Cortex of kidney (tissue), 1 donor: ENCODE measurements at places on chromosomes 11 and 22.

DNA sequence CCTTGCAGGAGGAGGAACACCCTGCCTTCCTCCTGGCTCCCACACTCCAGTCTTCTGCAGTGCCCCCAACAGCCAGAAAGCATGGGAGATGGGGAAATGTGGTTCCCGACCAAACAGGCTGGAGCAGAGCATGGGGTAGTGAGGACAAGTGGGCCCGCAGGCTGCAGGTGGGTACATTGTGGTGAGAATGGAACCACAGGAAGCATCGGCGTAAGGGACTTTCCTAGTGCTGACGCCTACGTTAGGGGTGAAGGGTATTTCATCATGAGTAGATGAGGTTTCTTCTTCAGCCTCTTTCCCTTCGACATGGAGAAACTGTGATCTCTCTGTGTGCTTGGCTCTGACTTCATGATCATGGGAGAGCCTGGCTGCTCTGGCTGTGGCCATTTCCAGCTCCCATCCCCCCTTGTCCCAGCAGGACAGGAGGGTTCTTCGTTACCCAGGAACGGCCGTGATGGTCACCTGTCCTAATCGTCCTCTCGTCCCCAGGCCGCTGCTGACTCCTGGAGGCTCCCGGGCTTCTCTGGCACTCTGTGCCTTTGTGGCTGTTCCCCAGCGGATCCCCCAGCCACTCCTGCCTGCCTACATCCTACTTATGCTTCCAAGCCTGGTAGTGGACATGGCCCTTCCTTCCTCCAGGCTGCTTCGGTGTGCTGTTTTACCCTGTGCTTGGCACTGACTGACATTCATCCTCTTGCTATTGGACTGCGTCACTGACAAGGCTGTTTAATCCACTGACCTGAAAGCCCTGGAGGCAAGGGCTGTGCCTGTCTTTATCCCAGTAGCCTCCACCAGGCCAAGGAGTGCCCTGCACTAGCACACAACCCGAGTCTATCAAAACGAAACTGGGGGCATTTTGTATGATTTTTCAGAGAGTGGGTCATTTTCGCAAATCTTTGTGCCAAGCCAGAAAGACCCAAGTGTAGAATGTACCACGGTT is 65.2 kb upstream of the CECR2 start:
- DNase-seq = no peak

DNA sequence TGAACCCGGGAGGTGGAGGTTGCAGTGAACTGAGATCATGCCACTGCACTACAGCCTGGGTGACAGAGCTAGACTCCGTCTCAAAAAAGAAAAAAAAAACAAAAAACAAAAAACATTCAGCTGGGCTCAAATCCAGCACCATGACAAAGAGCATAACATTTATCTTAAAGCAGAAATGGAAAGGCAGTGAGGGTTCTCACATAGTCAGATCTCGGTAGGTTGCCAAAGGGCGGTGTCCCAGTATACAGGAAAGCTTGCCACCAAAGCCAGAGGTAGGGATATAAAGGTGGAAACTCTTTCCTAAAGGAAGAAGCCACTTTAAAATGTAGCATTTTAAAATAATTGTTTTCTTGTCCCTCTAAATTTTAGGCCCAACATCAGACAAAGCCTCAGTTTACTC is 22.4 kb upstream of the CAPRIN1 start:
- no peak for DNase-seq

GRCh38 chr11:12043221-12043620 is 34.8 kb upstream of the DKK3 start:
- DNase-seq = no peak

DNA sequence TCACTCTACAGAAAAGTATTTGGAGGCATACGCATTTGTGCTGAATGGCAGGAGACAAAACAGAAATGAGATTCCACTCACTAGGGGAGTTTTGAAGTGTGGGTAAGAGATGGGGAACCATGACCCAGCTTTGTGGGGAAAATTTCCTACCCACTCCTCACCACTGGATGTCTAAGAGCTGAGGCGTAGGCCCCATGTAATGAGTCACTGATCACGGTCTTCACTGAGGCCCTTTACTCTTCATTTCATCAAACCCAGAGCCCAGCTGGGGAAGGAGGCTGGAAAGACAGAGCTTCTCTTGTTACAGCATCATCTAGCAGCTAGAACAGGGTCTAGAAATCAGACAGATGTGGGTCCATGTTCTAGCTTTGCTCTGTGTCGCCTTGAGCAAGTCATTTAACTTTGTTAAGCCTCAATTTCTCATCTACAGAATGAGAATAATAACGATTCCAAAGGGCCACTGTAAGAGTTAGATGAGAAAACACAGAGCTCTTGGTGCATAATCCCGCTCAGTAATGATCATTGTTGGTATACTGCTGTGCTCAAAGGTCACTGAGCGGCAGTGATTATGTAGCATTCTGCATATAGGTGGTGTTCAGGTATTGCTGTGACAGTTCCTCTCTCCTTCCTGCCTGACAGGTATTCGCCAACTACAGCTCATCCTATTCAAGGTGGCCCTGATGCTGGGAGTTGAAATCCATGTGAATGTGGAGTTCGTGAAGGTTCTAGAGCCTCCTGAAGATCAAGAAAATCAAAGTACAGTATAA is 97.2 kb downstream of the MICAL2 start:
- DNase-seq = no peak

DNA sequence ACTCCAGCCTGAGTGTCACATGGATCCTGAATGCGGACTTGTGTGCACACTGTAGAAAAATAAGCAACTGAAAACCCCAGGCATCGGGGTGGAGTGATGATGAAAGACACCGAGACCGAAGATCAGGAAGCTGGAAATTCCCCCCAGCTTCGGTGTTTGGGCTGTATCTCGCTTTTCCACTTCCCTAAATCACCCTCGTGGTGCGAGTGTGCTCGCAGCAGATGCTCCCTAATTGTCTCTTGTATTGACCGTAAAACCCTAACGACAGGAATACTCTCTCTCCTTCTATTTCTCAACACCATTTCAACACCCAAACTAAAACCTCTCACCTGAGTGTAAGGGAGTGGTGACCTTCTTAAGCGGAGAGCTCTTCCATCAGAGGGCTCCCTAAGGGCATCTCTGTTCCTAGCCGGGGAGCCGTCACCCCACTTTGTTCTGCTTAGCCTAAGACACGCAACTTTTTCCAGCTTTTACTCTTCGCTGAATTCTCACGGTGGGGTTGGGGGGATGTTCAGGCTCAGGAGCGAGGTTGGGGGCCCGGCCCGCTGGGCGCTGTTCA is 635 bp upstream of the GRK3 start:
- DNase-seq = no peak

- DNase-seq = no peak
Measured at GRCh38 chr11:106990331-106990730, 27.9 kb downstream of the GUCY1A2 start.

- no peak for DNase-seq
Measured at GRCh38 chr11:15580056-15580774, 465.5 kb downstream of the INSC start.

DNA sequence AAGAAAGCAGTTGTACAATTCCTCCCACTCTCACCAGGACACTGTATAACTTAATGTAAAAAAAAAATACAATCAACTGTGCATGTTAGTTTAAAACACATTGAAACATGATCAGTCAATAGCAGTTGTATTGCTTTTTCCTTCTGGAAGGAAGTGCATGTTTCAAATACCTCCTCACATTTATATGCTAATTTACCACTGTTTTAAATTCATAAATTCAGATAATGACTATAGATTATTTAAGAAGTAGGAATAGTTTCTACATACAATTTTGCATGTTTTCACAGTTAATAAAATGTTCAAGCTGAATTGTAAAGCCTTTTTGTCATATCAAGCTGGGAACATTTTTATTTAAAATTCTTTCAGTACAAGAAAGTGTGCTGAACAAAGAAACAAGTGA is 3.3 kb downstream of the GRIA4 start:
- no peak for DNase-seq
